CD4-positive, alpha-beta T cell treated with Interleukin-4 for 1 hour (primary cell): ENCODE measurements at places on chromosomes 5 and 9.

DNA sequence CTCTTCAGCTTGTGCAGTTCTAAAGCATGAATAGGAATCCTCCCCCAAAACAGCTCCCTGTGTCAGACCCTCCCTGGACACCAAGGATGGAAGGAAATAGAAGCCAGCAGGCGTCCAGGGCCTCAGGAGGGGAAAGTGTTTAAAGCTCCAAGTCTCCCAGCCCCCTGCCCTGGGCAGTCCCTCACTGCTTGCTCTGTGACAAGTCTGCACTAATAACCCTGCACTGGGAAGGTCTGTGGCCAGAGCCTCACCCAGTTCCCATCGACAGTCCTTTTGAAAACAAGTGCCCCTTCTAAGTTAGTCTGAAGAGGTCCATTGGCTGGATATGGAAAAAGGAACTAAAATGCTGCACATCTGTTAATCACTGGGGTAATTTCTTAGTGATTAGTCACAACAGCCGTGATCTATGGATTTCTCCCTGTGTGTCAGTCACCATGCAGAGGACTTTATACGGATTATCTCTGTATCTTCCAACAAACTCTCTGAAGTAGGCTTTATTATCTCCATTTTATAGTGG is 195.3 kb downstream of the FBXL7 start:
- DNase-seq = no peak

- no peak for DNase-seq
These were observed 207.0 kb downstream of the MEF2C start for GRCh38 chr5:88675708-88676636.

GRCh38 chr9:125262294-125262991 is 817 bp downstream of the GAPVD1 start:
- DNase-seq = peak; percentile 39

GRCh38 chr9:118230329-118230728 is 526.1 kb downstream of the TLR4 start:
- no peak for DNase-seq

GRCh38 chr9:122106576-122106975 is 13.5 kb upstream of the TTLL11 start:
- DNase-seq = no peak

DNA sequence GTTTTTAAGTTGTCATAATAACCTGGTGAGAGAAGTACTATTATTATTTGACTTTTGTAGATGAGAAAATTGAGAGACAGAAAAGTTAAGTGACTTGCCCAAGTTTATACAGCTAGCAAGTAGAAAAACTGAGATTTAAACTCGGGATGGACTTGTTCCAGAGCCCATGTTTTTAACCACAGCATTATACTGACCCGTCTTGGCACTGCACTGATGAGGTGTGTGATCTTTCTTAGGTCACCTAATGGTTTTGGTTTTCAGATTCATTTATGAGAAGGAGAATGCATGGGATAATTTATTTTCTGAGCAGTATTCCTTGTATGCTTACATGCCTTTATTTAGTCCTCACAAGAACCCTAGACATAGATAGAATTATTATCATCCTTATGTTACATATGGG is 201.8 kb upstream of the CDKN2B start:
- DNase-seq = no peak

DNA sequence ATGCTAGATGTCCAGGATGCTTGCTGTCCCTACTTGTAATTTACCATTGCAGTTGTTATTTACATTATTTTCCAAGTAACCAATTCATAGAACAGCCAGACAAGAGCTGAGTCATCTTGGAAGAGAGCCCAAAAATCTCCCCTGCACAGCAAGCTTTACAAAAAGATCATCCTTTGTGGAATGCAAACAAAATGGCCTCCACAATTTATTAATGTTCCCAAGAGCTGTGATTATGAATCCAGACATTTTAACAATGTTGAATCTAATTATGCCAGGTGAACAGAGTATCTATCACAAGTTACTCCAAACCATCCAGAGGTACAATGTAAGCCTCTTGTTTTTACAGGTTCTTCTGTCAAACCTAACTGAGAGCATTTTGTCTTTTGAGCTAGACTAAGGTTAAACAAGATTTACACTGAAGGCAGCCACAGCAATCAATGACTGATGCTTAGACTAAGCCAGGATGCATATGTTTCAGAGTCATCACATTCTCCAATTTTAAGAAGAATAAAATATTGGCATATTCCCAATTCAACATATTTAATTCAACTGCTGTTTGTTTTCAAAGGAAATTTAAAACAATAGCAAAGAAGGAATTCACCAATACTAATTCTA is 95.3 kb upstream of the SLC12A2 start:
- no peak for DNase-seq

DNA sequence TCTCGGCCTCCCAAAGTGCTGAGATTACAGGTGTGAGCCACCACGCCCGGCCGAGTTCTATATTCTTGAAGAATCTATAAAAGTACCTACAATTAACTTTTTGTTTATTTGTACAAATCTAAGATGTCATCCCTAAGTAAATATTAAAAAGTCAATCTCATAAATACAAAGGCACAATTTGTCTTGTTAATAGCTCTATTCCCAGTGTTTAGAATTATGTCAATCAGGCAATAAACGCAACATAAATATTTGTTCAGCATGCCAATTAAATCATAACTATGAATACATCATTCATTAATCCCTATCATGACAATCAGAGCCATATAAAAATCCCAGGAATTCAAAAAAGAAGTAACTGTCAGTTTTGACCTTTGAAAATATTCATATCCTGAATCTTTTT is 68.9 kb upstream of the CDH18 start:
- no peak for DNase-seq

DNA sequence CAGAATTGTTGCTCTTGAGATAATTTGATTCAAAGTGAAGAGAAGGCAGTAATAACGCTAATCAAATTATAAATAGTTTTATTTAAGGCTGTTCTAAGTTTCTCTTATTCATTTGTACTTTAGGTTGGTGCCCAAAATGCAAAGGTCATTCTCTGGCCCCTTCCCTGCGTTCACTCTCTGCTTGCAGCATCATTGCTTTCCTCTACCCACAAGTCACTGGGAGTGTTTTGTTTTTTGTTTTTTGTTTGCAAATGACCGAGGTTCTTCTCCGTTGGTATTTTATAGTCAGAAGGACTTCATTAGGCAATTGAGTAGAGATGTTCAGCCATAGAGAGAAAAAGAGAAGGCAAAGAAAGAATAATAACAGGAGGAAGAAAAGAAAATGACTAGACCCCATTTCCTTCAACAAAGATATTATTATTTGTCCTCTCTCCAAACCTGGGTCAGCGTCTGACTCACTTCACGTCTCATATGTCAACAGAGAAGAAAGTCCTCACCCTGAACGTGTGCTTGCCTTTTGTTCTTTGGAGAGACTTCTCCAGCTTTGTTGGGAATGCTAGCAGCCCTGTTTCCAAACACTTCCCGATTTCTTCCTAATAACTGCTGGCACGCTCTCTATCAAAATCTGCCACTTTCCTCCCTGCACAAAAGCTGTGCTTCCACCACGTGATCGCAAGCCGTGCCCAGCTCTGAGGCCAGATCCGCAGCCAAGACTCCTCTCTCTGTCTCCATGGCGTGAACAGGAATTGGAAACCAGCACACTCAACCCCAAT is 119.8 kb downstream of the EBF1 start:
- no peak for DNase-seq

DNA sequence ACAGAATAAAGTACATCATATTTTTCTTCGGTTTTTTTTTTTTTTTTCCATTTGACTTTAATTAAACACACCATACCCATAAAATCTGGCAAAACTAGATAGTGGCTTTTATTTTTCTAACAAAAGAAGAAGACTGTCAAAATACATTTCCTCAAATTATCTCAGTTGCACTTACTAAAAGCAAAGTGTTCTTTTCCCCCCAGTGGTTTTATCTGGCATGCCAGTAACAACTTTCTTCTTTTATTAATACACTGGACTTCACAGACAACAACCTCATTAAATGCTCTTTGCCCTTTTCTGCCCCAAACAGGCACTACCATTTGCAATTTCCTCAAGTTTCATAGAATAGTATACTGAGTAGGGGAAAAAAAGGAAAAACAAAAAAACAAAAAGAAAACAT is 1792.3 kb downstream of the EFNA5 start:
- DNase-seq = no peak

DNA sequence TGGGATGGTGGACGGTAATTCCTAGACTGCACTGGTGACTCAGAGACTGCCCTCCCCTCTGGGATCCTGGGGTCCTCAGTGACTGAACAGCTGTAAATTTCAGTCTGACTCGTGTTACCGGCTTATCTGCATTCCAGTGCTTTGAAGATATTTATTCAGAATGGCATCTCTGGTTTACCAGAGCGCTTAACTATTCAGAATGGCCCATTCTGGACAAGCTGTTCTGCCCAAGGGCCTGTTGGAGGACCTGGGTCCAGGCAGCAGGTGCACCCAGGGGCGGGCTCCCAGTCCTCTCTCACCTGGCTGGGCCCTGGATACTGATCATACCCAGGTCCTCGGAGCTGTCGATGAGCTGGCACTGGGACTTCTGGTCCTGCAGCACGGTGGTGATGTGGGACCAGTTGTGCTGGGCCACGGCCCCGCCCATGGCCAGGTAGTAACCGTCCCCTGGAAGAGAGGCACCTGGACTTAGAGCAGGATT is 48.0 kb downstream of the SARDH start:
- no peak for DNase-seq
